GM12878 (cell line): ENCODE measurements at places on chromosomes 7 and 10. TPM values are rescaled to one million over a fixed set of nuclear protein-coding genes. Genes with fewer than 3 reads are reported as not detected.
A peak's percentile ranks its signal among the peaks of the same experiment; 100 is the strongest.

GRCh38 chr10:13657101-13657680 is 70.4 kb downstream of the PRPF18 start:
- peaks cover 25% of the 10 kb centered on the region for H3K36me3 ChIP-seq
- no peak for DNase-seq
- no peaks in the 10 kb centered on the region for H3K27me3 ChIP-seq
- H3K4me3 ChIP-seq: no peak overlapping the region
- peaks cover 8% of the 10 kb centered on the region for H3K4me1 ChIP-seq
- no peak overlapping the region for H3K27ac ChIP-seq

GRCh38 chr7:35519971-35520809 is 174.7 kb downstream of the HERPUD2 start:
- no peak overlapping the region for H3K4me3 ChIP-seq
- no peaks in the 10 kb centered on the region for H3K36me3 ChIP-seq
- no peak overlapping the region for H3K27ac ChIP-seq
- H3K4me1 ChIP-seq: no peaks in the 10 kb centered on the region
- peak; percentile 4 for DNase-seq

- no peaks in the 10 kb centered on the region for H3K36me3 ChIP-seq
- no peak overlapping the region for H3K27ac ChIP-seq
- no peak overlapping the region for H3K4me3 ChIP-seq
- DNase-seq: no peak
- H3K27me3 ChIP-seq: no peaks in the 10 kb centered on the region
Observed at GRCh38 chr7:125670926-125671572, 741.4 kb upstream of the POT1 start.

- no peak for DNase-seq
- H3K4me1 ChIP-seq: no peaks in the 10 kb centered on the region
Observed at GRCh38 chr7:128153436-128153835, 87.6 kb upstream of the LEP start.

GRCh38 chr7:159039716-159040115 is 105.0 kb downstream of the VIPR2 start:
- H3K27me3 ChIP-seq: no peaks in the 10 kb centered on the region

DNA sequence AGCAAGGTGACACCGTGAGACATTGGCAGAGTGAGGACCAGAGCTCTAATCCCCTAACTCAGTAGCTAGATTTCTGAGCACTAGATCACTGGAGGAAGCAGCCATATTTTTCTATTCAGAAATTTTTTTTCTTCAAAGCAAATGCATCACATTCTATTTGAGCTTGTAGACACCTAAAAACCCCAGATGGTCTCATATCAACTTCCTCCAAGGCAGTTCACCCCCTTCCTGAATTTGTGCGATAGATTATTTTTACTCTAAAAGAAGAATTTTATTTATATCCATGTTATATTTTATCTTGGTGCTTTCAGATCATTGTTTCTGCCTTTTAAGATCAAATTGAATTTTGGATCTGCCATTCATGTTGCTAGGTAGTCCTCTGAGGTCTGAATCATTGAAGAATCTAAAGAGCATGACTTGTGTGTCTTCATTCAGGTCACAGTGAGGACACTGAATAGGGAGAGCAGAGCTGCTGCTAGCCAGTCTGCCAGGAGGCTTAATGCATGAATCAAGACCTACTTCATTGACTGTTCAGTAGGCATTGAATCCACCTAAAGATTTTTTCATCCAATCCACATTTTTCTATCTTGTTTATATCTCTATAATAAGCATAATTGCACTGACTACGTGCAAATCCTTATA is 92.9 kb upstream of the LRRTM3 start:
- no peak for DNase-seq
- no peaks in the 10 kb centered on the region for H3K27me3 ChIP-seq
- H3K4me1 ChIP-seq: no peaks in the 10 kb centered on the region
- no peak overlapping the region for H3K4me3 ChIP-seq
- no peak overlapping the region for H3K27ac ChIP-seq
- no peaks in the 10 kb centered on the region for H3K36me3 ChIP-seq

The PDE1C gene
- total RNA-seq: 2.0 and 2.3 TPM in 2 replicates

GRCh38 chr10:132172091-132173066 is 14.4 kb upstream of the DPYSL4 start:
- H3K27me3 ChIP-seq: no peaks in the 10 kb centered on the region
- H3K36me3 ChIP-seq: no peaks in the 10 kb centered on the region
- no peak overlapping the region for H3K27ac ChIP-seq
- H3K4me1 ChIP-seq: no peaks in the 10 kb centered on the region

DNA sequence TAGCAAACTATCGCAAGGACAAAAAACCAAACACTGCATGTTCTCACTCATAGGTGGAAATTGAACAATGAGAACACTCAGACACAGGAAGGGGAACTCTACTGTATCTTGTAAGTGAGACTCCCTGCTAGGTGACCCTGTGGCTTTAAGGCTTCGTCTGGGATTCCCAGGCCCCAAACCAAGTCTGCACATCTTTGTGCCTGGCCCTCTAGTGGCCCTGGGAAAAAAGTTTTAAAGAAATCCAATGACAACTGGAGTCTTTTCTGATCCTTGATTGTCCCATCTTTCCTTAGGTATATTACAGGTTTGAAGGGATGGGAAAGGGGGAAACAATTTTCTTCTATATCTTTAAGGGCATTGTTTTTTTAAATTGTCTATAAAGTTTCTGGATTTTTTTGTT is 10.6 kb upstream of the LIPM start:
- DNase-seq: peak; percentile 17
- H3K4me1 ChIP-seq: peaks cover 7% of the 10 kb centered on the region; the same call in 1 of the 2 replicates
- no peaks in the 10 kb centered on the region for H3K27me3 ChIP-seq
- H3K4me3 ChIP-seq: no peak overlapping the region

The PNLIPRP1 gene
- 0.74 and 1.5 TPM in 2 replicates for total RNA-seq
